ENCODE measurements at places on chromosomes 2 and 18.

GRCh38 chr2:238055841-238056240 lies 5.0 kb upstream of the SCLY start:
- no peak for DNase-seq

DNA sequence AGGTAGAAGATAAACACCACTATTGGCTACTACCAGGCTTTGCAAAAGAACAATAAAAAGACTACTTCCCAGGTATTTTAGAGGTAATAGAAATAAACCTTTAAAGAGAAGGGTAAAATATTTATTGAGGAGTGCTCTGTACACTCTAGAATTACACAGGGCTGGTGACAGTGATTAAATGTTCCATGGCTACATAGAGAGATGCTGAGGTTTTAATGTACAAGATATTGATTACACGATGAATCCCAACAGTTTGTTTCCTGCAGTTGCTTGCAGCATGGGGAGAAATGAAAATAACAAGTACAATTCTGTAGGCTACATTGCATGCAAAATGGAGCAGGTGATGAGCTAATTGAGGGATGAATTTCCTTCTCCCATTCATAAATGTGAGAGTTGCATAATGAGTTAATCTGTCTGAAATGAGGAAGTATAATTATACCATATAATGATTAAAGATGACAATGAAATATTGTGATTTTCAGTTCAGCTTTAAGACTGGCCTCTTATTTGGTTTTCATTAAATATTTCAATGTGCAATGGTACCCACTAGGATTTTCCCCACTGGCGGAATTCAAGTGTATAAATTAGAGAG lies 266.1 kb downstream of the SOCS6 start:
- DNase-seq: no peak

DNA sequence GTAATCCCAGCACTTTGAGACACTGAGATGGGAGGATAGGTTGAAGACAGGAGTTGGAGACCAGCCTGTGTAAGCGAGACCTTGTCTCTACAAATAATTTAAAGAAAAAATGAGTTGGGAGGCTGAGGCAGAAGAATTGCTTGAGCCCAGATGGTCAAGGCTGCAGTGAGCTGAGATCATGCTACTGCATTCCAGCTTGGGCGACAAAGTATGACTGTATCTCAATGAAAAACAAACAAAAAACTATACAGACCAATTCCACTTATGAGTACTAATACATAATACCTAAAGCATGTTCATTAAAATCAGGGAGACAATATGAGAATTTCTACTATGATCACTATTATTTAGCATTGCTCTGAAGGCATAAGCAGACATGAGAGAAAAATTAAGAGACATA lies 12.6 kb downstream of the RNF149 start:
- DNase-seq: no peak

- no peak for DNase-seq
Measured at GRCh38 chr2:206993396-206993911, 54.1 kb downstream of the CPO start.

GRCh38 chr2:226579519-226579918 lies 220.1 kb downstream of the IRS1 start:
- DNase-seq: no peak

DNA sequence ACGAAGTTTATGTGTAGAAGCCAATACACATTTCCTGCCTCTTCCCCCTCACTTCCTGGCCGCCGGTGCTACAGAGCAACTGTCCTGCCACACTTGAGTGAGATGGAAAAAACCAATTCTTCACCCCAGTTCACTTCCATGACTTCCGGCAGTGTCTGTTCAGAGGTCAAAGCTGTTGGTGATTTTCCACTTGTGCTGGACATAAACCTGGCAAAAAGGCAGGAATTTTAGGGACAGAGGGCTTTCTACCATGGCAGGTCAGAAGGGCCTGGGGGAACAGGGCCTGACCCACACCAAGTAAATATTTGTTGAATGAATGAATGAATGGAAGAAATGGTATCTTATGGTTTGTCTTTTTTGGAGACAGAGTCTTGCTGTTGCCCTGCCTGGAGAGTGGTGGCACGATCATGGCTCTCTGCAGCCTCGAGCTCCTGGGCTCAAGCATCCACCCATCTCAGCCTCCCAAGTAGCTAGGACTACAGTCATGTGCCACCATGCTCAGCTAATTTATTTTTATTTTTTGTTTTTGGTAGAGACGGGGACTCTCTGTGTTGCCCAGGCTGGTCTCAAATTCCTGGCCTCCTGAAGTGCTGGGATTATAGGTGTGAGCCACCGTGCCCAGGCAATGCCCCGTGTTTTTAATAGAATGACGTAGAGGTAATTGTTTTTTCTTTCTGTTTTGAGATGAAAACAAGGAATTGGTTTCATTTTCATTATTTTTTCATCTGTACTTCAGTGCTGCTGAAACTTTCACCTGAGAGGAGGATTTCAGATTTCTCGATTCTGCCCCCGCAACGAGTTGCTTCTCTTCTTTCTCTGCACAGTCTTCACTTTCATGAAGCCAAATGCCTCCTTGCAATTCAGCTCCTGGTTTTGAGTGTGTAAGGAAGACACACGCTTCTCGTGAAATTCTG lies 48.0 kb upstream of the LPIN2 start:
- DNase-seq: peak; percentile 58

GRCh38 chr2:8550481-8550880 lies 131.4 kb upstream of the ID2 start:
- no peak for DNase-seq

DNA sequence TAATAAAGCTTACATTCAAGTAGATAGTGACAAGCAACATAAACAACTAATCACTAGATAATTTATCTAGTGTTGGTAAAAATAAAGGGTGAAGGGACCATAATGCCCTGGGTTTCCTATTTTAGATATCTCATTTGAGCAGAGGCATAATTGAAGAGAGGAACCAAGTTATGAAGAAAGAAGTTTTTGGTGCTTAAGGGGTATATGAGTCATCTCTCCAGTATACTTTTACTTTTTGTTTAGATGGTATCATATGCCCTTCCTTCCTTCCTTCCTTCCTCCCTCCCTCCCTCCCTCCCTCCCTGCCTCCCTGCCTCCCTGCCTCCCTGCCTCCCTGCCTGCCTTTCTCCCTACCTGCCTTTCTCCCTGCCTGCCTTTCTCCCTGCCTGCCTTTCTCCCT lies 1053.5 kb upstream of the CELF4 start:
- DNase-seq: no peak

DNA sequence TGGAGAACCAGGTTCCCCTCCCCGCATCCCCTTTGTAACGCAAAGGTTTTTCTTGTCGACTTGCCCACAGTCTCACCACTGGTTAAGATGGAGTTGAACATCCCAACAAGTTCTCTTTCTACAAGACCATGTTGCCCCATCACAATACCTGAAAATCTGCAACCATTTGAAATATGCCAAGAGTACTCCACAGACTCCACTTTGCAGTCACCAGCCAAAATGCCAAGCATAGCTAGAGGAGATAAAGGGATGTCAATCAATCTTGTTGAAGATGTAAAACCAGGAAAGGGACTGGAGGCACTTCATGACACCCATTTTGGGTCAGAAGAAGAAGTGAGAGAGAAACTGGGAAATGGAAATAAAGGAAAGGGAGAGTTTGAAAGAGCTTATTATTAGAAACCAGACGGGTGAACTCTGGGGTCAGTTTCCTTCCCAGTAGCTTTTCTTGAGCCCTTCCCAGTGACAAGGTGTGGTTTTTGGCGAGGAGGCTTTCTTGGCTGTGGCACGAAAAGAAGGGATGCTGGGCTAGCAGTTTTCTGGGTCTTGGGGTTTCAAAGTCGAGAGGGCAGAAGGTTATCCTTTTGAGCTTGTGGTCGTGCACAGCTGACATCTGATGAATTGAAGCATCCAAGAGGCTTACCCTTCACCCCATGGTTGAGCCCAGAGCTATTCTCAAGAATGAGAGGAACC lies 79.3 kb downstream of the ACAA2 start:
- no peak for DNase-seq

DNA sequence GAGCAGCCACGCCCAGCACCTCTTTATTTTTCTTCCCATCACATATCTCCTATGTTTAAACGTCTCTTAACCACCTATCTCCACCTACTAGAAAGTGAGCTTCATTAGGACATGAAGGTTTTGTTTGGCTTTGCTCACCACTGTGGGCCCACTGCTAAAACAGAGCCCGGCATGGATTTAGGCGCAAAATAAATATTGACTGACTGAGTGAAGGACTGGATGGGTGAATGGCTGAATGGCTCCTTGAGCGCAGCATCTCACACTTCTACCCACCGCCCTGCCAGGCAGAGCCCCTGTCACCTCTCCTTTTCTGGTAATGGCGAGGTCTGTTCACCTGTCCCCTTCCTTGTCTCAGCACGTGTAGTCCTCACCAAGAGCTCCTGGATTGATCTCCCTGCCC lies 10.1 kb downstream of the CAPG start:
- no peak for DNase-seq

DNA sequence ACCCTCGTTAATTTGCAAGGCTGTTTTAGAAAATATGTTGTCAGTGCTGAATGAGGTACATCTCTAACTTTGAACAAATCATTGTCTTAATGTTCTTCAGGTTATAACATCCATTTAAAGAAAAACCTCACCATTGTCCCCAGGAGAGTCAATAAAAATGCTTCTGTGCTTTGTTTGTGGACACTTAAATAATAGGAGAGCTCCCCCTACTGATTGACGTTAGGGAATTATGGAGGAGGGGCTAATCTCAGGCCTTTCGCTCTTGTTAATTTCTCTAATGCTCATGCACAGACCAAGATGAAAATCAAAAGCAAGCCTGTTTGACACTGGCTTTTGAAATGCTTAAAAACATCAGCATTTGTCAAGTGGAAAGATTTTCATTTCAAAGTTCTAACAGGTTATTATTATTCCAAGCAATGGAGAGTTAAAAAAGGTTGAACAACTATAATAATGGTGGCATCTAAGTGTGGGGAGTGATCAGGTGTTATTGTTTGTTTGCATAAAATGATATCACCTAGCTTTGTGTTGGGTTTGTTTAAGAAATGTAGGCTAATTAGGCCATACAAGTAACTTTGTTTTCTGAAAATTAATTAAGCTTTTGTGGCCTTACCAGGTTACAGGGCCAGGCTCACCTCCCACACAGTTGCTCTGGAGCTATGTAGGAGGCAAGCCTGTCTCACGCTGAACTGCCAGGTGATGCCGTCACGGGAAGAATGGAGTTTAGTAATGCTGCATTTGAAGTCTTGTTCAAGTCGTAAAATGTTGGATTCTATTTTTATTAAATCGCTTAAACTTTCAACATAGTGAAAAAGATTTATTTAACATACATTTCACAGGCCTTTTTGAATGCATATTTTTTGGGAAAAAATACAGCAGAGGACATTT lies 51.7 kb upstream of the SMIM21 start:
- no peak for DNase-seq

DNA sequence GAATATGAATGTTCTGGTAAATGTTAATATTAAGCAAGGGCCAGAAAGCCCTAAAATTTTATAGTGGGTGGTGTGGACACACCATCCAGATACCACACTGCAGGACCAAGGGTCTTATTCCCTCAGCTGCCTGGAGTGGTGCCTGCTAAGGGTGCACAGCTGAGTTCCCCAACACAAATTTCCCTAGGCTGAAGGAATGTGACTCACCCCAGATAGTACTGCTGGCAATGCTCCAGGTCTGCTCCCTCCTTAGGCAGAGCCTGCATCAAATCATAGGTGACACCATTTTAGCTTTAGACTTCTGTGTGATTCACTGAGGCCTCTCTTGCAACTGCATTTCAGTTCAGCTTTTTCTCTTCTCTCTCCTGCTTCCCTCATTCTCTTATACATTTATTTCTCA lies 321.1 kb downstream of the SATB2 start:
- DNase-seq: no peak

DNA sequence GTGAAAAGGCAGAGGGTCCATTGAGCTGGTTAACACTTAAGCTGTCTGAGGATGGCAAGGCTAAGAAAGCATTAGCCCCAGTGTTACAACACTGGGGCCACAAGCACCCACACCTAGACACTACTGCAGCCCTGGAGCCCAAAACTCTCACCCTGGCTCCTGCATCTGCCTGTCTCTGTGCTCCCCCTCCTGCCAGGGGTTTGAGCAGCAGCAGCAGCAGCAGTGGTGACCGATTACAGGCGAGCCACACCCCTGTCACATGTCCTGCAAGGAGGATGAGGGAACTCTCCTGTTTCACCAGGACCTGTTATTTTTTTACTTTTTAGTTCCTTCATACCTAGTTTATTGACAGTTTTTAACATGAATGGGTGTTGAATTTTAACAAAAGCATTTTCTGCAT lies 326.7 kb upstream of the MAP2 start:
- DNase-seq: no peak

- no peak for DNase-seq
Measured at GRCh38 chr18:69267895-69268294, 132.8 kb upstream of the DOK6 start.

GRCh38 chr2:168196764-168197180 lies 50.6 kb downstream of the STK39 start:
- DNase-seq: no peak

DNA sequence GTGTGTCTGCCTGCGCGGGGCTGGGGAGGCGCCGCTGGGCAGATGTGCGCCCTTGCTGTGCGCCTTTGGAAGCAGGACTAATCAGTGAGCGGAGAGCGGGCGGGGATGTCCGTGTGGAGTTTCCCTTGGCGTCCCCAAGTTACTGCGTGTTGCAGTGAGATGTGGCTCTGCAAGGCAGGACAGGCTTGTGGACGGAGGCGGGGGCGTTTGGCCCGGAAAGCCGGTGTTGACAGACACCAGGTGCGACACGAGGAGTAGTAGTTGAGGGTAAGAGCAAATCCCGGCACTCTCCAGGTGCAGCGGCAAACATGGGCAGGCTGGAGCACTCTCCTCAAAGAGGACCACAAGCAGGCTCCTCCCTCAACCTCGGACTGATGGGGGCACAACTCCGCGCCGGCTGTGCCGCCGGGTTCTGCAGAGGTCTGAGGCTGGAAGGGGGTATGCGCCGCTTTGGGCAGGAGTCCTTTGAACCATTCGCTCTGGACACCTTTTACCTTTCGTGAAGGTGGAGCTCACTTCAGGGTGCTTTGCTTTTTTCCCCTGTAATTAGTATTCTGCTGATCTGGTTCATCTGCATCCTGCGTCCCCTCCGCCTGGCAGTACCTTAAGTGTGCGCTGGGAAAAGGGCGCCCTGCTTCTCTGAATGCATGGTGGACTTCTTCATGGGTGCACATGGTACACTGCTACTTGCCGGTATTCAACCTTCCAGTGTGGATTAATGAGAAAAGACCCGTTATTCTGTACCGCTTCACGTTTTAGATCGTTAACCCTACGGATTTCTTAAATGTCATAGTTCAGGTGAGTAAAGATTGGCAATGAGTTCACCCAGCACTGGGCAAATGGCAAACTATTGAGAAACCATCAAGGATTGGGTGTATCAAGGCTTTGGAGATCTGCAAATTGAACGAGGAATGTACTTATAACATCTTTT lies 608 bp downstream of the CDH7 start:
- DNase-seq: no peak

- peak; percentile 22 for DNase-seq
Measured at GRCh38 chr2:215505044-215505786, 69.3 kb upstream of the FN1 start.
